ENCODE measurements at places on chromosomes 6 and 20. TPM values are rescaled to one million over a fixed set of nuclear protein-coding genes. Genes with fewer than 3 reads are reported as not detected.

The NEU1 gene
- polyA plus RNA-seq: 26.1 TPM

The PRL gene
- polyA plus RNA-seq: not detected

DNA sequence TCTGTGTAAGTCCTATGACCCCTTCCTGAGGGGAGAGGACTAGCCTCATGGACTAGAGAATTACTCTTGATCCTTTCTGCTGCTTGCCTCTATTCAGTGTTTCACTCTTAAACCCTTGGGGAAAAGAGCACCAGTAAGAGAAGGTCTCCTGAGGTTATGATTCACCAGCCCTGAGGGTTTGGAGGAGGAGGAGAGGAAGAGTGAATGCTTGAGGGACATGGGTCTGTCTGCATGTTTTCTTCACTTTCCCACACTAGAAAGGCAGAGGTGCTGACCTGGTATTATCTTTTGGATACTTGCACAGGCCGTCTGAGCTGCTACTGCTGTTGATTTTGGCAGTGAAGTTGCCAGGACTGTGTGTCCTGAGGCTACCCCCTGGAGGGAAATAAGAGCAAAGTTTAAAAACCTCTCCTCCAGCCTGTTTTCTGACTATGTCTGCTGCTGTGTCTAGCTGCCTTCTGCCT is 78.3 kb downstream of the CD109 start:
- no peak for DNase-seq

- DNase-seq: no peak
These were observed 35.8 kb upstream of the ANKRD60 start for GRCh38 chr20:58264271-58264670.

GRCh38 chr6:110543106-110543505 is 66.7 kb upstream of the SLC22A16 start:
- no peak for DNase-seq

GRCh38 chr20:4645621-4646020 is 76.1 kb upstream of the PRND start:
- no peak for DNase-seq
